ENCODE measurements at places on chromosomes 5 and 9.
A peak's percentile ranks its signal among the peaks of the same experiment; 100 is the strongest.

- no peak for DNase-seq
Observed at GRCh38 chr5:8081179-8081578, 212.2 kb downstream of the MTRR start.

- DNase-seq, result no peak
Observed at GRCh38 chr5:80198399-80198798, 57.4 kb downstream of the SERINC5 start.

GRCh38 chr5:170565072-170565471 is 61.3 kb downstream of the KCNIP1 start:
- no peak for DNase-seq

DNA sequence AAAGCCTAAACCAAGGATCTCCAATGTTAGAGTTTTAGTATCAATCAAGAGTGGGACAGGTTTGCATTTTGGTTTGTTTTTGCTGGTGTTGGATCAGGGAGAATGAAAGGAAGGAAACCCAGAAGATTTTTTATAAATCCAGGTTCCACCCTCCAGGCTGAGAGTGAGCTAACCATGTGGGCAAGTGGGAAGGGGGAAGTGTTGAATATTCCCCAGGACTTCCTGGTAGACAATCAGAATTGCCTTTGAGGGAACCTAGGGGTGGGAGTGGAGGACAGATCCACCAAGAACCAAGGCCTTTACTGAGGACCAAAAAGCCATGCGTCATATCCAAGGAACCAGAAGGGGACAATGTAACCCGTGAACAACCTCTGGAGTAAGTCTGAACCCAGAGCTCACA is 33.5 kb upstream of the PIK3R1 start:
- no peak for DNase-seq

GRCh38 chr9:99555792-99556191 is 265.9 kb upstream of the NR4A3 start:
- no peak for DNase-seq

GRCh38 chr9:132717326-132717945 is 47.2 kb downstream of the GTF3C4 start:
- no peak for DNase-seq

DNA sequence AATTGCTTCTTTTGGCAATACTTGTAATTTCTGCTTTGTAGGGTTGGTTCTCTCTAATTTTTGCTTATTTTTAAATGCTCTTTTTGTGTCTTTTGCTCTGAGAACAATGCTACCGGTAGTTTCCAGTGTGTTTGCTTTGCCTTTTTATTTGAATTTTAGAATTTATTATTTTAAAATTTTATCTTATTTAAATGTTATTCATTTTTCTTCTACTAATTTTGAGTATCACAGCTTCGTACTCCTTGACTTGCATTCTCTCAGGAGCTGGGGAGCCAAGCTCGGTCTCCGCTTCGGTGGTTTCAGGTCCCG is 45.9 kb downstream of the ANXA2R start:
- no peak for DNase-seq

DNA sequence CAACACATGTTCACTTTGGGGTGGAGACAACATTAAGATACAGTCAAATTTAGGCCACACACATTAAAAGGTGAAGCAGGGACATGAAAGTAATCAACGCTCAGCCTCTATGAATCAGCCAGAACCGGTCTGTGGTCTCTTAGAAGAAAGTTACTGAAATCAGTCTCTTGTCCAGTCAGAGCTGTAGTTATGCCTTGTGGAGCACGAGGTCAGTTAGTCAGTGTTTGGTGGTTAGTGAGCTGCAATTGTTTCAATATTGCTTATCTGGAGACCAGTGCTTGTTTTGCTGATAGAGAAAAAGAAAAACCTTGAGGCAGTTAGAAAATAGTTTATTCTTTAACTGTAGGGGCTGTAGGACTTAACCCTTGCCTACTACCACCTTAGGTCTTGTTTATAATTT is 157.8 kb upstream of the RASEF start:
- peak; percentile 78 for DNase-seq

DNA sequence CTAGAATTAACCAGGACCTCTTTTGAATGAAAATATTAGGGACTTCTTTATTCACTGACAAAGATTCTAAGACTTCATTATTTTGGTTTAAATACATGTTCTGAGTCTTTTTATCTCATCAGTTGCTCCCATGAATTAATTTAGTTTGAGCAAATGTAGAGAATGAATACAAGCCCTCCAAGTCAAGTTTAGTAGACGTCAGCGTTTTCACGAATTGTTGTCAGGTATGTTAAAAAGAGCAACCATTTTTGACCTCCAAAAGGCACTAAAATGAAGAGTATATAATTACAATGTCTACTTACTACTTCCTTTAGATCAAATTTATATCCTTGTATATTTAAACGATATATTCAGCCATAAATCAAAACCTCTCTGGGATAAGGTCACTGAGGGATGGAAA is 809.3 kb upstream of the CDH6 start:
- no peak for DNase-seq

DNA sequence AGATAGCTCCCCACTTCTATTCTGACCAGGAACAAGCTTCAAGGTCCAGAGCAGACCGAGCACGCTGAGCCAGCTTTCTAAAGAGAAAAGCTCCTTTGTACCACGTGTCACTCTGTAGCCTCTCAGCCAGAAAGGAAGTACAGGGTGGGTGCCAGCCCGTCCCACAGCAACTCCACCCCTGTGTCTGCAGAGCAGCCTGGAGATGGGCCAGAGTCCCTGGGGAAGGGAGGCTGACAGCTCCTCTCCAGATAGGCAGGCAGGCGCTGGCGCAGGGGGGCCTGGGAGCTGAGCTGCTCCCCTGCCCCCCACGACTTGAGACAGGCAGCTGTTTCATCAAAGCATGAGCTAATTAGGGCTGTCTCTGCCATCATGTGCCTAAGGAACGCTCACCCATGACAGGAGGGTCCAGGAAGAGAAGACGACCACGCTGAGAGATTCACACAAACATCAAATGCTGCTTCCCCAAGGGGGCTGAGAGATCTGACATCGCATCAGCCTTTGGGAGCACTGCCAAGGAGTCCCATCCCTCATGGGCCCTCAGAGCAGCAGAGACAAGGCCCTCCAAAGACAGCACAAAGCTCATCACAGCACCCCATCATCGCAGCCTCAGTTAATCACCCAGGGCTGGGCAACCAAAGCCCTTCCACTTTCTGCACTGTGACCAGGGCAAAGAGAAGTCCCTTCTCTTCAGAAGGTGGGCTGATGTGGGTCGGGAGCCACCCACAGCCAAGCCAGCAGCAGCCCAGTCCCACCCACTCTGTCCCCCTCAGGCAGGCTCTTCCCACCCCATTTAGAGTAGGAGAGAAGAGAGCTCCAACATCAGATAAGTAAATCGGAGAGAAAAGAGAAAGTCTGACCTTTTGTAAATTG is 78.5 kb upstream of the LRRTM2 start:
- peak; percentile 55 for DNase-seq

DNA sequence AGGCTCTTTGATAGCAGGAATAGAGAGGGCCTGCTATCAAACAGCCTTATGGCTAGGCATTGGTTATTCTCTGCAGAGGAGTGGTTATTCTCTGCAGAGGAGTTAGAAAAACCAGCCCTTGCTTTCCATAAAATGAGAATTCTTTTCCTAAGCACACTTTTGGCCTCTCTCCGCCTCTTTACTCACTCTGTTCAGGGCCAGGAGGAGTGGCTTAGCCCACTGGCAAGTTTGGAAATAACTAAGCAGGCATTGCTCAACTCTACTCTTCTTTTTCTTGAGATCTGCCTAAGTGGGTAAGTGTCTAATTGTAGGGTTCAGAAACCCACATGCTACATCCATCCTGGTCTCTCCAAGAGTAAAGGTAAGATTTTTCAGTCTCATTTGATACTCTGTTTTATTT is 341.7 kb downstream of the KIAA0825 start:
- peak; percentile 8 for DNase-seq

- DNase-seq, result no peak
Observed at GRCh38 chr9:134325096-134325812, 1.0 kb upstream of the RXRA start.

- DNase-seq, result no peak
Observed at GRCh38 chr5:85931220-85931619, 686.5 kb upstream of the COX7C start.

GRCh38 chr5:154857530-154858296 is 714 bp upstream of the CNOT8 start:
- DNase-seq, result peak; percentile 99

DNA sequence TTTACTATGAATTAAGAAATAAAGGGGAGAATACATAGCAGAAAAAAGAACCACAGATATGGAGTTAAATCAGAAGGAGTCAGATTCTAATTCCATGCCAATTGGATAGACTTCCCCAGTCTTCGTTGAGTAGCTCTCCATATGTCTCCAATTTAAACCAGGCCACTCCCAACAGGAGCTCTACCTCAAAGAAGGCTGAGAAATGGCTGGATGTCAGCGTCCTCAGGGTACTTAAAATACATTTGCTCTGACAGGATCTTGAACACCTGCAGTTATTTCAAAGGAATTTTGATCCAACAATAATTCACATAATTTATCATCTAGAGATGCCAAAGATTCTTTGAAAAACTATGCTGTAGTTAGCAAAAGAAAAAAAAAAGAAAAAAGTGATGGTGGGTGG is 133.9 kb upstream of the FBN2 start:
- DNase-seq, result peak; percentile 56

DNA sequence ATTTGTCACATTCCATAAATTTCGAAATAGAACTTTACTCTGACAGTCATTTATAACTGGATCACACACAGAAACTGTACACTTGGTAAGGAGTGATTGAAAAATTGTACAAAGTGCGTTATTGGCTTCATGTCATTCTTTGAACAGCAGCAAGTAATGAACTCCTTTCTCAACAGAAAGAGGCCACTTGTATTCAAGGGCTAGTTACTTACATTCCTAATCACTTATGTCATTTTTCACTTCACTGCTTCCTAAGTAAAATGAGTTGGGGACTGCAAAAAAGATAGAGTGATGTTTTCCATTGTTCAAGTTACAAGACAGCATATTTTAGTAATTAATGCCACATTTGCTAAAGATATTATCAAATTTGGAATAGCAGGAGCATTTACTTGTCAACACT is 893.2 kb downstream of the DTWD2 start:
- peak; percentile 1 for DNase-seq

GRCh38 chr9:76203373-76203772 is 190.9 kb downstream of the RFK start:
- no peak for DNase-seq

GRCh38 chr5:172311605-172312004 is 28.0 kb upstream of the UBTD2 start:
- DNase-seq, result no peak

DNA sequence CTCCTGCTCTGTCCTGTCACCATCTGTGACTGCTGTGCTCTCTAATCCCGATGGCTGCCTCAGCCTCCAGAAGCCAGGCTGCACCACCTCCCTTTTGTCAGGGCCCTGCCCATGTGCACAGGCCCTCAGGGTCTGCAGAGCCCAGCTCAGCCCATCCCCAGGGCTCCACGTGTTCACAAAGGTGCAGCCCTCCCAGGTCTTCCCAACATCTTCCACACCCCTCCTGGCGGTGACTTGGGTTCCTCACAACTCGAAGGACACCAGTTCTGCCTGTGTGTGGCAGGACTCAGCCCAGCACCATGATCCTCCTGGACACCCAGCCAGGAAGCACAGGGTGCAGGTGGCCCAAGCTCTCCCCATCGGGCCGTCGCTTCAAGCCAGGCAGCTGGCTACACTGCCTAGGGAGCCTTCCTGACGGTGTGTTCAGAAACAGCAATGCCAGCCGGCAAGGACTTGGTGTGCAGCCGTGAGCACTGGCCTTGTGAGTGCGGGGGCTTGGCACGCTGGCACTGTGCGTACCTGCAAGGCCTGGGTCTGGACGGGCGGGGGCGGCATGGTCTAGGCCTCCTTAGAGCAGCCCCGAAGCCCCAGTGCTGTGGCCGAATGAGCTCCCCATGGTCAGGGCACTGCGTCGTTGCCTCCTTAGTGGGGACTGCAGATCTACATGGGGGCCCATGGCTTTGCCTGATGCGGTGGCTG is 96.1 kb downstream of the MRPL36 start:
- no peak for DNase-seq

DNA sequence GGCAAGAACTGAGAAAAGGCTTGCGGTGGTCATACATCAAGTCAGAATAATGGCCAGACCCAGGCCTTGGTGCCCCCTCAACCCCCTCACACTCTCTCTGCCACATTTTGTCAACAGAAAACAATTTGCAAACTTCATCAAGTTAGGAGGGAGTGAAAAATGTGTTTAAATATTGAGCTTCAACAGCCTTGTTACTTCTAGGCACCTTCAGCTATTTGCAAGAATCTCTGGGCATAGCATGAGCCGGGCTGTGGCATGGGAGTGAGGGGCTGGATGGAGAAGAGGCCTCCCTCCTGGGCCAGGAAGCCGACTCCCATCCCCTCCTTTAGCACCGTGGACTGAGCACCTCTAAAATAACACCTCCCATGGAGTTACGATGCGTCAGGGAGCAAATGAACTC is 52.2 kb upstream of the GRHPR start:
- no peak for DNase-seq
